Activated B cell treated with CpG ODN at 0.5 μM for 24 hours (primary cell): ENCODE measurements at places on chromosomes 6 and 20. TPM values are rescaled to one million over a fixed set of nuclear protein-coding genes. Genes with fewer than 3 reads are reported as not detected.
A peak's percentile ranks its signal among the peaks of the same experiment; 100 is the strongest.

DNA sequence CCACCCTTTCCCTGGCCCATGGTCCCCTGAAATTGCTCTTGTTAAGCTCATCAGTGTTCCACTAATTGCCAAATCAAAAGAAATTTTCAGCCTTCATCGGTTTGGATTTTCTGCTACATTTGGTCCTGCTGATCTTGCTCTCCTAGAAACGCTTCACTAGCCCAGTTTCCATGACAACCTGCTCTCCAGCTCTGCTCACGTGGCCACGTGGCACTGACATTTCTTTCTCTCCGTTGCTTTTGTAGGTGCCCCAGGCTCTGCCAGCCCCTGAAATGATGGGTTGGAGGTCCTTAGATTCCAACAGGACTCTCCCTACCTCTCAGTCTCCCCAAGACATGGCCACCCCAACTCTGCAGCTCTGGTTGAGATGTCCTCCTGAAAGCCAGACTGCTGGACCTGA is 45.8 kb upstream of the NNAT start:
- no peak for DNase-seq

DNA sequence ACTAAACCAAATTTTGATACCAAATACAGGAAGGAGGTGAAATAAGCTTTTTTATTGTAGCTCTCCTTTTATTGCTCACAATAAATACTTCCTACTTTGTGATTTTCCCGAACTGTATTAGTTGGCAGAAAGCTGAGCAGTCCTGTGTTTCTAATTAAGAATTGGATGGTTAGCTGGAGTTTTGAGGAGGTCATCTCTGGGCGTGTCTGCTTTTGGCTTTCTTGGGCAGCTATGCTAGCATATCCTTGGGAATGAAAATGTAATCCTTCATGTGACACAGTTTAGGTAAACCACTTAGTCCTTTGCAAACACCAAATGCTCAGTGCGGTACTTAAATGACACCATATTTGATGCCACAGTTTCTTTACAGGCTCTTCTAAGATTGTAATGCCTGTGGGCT is 67.5 kb downstream of the MTHFD1L start:
- no peak for DNase-seq

- no peak for DNase-seq
Observed at GRCh38 chr6:41563060-41563776, 17.0 kb downstream of the FOXP4 start.

DNA sequence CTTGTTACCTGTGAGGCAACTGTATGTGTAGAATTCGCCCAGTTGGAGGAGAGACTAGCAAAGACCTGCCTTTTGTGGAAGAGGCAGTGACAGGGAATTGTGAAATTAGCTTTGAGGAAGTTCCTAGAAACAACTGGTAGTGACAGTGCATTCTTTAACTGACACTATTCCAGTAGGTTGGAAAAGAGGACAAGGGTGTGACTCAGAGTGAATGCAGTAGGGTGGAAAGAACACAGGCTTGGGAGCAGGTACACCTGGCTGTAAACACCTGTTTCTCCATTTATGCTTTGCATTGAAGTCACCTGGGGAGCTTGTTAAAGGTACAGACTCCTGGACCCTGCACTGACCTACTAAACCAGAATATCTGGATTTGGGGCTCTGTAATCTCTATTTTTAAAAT is 295.7 kb downstream of the PHACTR1 start:
- no peak for DNase-seq

DNA sequence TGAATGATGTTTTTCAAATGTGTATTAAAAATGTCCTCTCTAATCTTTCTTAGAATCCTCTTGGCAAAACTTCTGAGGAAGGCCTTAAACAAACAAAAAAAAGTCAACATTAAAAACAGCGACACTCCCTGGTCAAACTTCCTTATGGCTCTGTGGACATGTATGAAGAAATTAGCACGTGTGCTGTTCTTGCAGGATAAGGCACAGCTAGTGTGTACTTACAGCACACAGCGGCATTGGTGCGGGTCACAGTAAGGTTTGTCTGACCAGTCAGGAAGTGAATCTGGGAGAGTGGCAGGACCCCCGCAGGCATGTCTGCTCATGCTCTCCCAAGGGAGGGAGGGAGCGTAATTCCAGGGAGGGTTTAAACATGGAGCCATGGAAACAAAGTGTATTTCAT is 38.8 kb downstream of the SLC22A1 start:
- DNase-seq, result no peak

DNA sequence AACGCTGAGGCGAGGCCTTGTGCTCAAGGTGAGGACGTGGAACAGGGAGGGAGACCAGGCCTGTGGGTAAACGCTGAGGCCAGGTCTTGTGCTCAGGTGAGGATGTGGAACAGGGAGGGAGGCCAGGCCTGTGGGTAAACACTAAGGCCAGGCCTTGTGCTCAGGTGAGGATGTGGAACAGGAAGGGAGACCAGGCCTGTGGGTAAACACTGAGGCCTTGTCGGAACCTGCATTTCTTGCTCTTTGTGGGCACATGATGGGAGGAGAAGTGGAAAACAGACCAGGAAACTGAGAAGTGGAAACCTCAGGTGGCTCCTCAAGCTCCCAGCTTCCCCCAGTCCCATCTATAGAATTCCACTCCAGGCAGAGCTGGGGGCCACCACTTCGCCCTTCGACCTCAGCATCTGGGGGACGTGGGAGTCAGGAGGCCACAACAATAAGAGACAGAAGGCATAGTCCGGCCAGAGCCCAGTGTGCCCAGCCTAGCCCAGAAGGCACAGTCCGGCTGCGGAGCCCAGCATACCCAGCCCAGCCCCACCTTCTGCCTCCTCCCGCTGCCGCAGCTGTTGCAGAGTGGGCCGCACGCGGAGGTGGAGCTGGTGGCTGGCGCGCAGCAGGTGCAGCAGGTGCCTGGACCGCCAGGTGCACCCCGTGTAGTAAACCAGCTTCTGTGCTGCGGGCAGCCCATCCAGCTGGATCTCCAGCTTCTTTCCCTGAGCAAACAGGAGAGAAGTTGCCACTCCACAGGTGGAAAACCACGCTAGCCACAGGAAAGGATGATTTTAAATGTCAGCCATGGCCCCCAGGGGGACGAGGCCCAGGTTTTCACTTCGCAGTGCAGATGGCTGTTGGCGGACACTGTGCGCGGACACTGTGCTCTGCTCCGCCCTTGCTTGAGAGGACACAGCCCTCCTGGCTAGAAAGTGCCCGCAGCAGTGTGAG is 17.5 kb downstream of the FRMD1 start:
- DNase-seq, result no peak

DNA sequence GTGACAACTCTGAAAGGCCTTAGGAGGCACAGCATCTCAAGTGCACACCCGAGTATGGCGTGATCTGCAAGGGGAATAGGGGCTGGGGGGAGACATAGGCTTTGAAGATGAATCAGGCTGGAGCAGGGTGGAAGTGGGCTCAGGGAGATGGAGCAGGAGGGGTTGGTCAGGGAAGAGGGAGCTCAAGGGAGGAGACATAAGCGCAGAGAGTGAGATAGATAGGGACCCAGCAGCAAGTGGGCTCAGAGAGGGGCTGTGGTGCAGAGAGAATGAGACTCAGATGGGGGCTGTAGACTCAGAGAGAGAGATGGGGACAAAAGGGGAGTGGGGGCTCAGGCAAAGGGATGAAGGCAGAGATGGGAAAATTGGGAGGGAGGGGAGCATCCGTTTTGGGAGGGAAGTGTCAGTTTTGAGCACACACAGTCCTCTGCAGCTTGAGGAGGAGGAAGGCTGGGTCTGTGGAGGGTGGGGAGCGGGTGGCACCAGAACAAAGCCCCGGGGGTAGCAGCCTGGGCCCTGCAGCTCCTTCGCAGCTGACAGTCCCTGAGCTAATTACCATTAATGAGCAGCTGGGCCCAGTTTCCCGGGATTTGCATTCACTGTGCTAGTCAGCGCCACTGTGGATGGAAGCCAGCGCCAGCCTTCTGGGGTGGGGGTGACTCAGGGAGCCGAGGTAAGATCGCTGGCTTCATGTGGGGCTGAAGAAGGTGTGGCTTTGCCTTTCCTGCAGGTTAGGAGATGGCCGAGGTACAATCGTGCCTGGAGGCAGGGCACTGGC is 18.7 kb downstream of the SRXN1 start:
- DNase-seq, result no peak

The TMC2 gene
- total RNA-seq, result not detected in 2 replicates

GRCh38 chr6:43181942-43182860 is at the start of gene CUL9:
TSS of gene CUL9 (plus strand) at chr6:43182196. CDS start at chr6:43184311, 2,115 bp downstream.
- peak; percentile 86 for DNase-seq
